ENCODE measurements at places on chromosomes 1 and 21. TPM values are rescaled to one million over a fixed set of nuclear protein-coding genes. Genes with fewer than 3 reads are reported as not detected.

Gene BRDT
- total RNA-seq, result 0.13 TPM

Gene RXFP4
- total RNA-seq, result not detected

Gene RAB13
- 117 TPM for total RNA-seq

Gene GBP1
- total RNA-seq, result not detected

Gene OR2T35
- not detected for total RNA-seq

Gene ZNF695
- 29.4 TPM for total RNA-seq

Gene COL24A1
- 1.0 TPM for total RNA-seq

Gene BGLAP
- 2.6 TPM for total RNA-seq

Gene PTGFR
- 0.11 TPM for total RNA-seq

Gene KIF21B
- total RNA-seq, result 19.4 TPM

Gene KLHDC8A
- 1.6 TPM for total RNA-seq

Gene HHAT
- total RNA-seq, result 0.66 TPM

Gene ABCG1
- 4.0 TPM for total RNA-seq

All from WTC11 (cell line).